Fibroblast of skin of right quadriceps (primary cell): ENCODE measurements at places on chromosomes 11 and 22.
A peak's percentile ranks its signal among the peaks of the same experiment; 100 is the strongest.

DNA sequence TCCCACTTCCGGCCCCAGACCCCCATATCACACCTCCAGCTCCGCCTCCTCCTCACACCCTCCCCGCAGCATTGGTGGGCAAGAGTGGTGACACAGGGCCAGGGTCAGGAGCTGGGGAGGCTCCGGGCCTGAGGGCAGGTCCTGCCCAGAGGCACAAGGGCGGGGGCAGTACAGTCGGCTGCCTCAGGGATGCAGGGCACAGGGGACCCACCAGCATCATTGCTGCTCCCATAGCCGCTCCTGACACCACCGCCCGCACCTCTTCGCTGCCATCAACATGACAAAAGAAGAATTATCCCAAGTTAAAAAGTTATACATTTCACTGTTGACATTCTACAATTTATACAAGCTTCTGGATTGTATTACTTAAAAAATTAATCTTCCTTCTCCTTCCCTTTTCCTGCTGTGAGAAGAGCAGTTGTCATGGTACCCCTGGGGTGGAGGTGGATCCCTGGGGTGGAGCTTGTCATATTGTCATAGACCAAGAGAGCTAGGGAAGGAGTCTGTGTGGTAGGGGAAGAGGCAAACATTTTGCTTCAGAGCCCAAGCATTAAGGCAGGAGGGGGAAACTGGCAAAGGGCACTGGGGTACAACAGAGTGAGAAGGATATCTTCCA, 4.1 kb downstream of the SBF2 start:
- no peak for DNase-seq

- no peak for DNase-seq
These were observed 10.7 kb upstream of the TBC1D10A start for GRCh38 chr22:30337461-30337778.

DNA sequence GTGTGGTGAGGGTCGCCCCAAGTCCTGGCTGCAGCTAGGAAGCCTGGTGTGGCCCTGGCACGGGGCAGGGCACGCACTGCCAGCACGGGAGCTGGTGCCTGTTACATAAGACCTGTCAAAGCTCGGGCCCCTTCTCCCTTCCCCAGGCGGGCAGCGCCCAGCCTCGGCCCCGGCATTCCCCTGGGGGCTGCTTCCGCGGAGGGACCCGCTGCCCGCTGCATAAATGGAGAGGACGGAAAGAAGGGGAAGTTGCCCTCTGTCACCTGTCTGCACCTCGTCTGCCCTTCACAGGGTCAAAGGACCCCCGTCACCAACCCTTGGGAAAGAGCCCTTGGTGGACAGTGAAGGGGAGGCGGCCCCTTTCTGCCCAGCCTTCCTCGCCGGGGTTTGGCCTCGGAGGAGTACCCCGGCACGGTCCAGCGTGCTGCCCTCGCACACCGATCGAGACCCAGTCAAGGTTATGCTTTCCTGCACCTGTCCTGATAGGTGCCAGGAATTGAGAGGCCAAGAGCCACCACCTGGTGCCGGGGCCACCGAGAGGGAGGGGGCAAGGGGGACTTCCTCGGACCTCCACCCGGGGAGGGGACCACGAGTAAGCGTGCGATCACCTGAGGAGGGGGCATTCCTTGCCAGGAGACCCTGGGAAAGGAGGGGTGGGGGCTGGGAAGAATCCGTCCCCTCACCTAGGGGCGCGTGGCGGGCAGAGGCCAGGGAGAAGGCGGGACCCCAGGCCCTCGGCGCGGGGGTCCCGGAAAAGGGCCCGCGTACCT, 16.8 kb upstream of the MFRP start:
- DNase-seq, result no peak

- DNase-seq, result peak; percentile 14
These were observed 3.7 kb downstream of the SERPIND1 start for GRCh38 chr22:20777420-20778177.

DNA sequence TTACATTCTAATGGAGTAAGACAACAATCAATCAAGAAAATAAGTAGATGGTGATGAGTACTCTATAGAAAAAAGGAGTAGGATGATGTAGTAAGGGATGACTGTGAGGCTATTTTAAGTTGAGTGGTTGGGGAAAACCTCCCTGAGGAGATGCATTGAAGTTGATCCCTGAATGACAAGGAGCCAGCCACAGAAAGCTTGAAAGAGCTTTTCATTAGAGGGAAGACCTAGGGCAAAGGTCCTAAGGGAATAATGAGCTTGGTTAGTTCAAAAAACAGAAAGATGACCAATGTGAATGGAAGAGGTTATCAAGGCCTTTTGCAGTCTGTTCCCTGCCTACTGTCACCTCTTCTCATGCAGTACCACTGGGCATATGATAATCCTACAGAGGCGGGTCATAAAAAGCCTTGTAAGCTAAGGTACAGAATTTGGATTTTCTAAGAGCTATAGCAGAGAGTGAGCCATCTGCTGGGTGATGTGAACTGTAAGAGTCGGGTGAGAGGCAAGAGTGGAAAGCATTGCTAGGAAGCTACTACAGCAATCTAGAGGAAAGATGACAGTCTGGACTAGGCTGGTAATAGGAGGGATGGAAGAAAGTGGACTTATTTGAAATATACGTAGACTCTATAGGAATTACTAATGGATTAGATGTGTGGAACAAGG, 3.1 kb downstream of the PPP2R1B start:
- DNase-seq, result no peak
